ENCODE measurements at places on chromosomes 7 and 10. TPM values are rescaled to one million over a fixed set of nuclear protein-coding genes. Genes with fewer than 3 reads are reported as not detected.

- H3K27me3 ChIP-seq, result no peaks in the 10 kb centered on the region
- no peak overlapping the region for H3K27ac ChIP-seq
- no peaks in the 10 kb centered on the region for H3K4me1 ChIP-seq
Measured at GRCh38 chr10:107924458-107924857, 760.0 kb upstream of the SORCS1 start.

ADAM12 gene
- total RNA-seq, result 0.19 TPM

CALHM1 gene
- total RNA-seq, result 0.34 TPM

GRCh38 chr7:77247206-77247850 is 47.7 kb upstream of the FGL2 start:
- no peak overlapping the region for H3K4me3 ChIP-seq
- H3K36me3 ChIP-seq, result no peaks in the 10 kb centered on the region
- H3K4me1 ChIP-seq, result no peaks in the 10 kb centered on the region
- no peak overlapping the region for H3K27ac ChIP-seq

- no peaks in the 10 kb centered on the region for H3K36me3 ChIP-seq
- H3K4me1 ChIP-seq, result no peaks in the 10 kb centered on the region
- no peak for DNase-seq
- H3K27ac ChIP-seq, result no peak overlapping the region
- no peak overlapping the region for H3K4me3 ChIP-seq
Measured at GRCh38 chr10:12730809-12731519, 270.5 kb downstream of the CCDC3 start.

DNA sequence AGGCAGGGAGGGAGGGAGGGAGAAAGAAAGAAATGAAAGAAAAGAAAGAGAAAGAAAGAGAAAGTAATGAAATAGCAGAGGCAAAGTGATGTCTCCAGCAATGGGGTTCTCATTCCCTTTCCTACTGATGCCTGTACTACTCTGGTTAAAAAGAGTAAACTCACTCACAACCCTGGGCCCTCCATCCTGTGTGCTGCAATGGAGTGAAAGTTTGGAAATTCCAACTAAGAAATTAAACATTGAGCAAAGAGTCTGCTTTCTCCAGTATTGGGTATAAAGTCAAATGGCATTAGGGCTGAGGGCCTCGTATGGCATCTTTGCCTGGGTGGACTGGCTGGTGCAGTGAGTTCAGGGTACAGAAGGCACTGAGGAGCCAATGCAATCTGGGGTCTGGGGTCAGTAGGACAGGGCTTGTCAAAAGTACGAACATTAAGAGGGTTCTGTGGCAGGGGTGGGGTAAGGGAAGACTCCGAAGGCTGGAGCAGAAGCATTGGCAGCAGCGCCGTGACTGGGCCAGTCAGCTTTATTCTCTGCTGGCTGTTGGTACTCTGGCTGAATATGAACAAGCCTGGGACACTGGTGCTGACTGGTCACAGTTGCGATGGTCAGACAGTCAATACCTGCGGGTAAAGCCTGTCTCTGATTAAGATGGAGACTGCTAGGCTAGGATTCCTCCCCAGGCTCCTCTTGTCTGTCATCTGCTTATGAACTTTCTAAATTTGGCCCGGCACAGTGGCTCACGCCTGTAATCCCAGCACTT is 24.1 kb upstream of the TNS3 start:
- no peak overlapping the region for H3K27ac ChIP-seq
- DNase-seq, result no peak
- H3K36me3 ChIP-seq, result no peaks in the 10 kb centered on the region
- no peak overlapping the region for H3K4me3 ChIP-seq
- H3K4me1 ChIP-seq, result no peaks in the 10 kb centered on the region

PURB gene
- 22.7 TPM for total RNA-seq

GRCh38 chr10:93081834-93082233 is 8.1 kb downstream of the CYP26A1 start:
- no peak for DNase-seq
- no peak overlapping the region for H3K4me3 ChIP-seq
- H3K36me3 ChIP-seq, result peaks cover 16% of the 10 kb centered on the region
- H3K27me3 ChIP-seq, result no peaks in the 10 kb centered on the region

DNA sequence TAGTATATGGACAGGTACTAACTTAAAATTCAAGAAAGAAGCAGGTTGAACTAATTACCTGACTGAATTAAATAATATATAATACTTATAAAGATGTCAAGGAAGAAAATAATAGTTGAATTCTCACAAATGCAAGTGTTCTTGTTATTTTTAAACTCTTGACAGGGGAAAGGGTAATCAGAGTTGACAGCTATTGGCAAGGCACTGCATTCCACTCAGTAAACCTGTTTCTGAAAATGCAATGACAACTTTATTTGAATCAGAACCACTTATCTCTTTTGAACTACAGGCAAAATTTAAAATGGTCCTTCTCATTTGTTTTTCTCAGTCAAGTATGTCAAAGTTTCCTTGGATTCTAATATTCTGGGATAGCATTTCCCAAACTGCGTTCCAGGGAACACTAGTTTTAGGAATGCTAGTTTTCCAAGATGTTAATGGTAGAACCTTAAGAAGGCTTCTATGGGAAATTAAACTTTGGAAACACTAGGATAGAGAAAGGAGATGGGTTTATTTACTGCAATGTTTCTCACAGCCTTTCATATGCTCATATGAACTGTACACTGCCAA is 103.7 kb upstream of the LRRN3 start:
- H3K36me3 ChIP-seq, result no peaks in the 10 kb centered on the region
- no peak overlapping the region for H3K27ac ChIP-seq
- H3K4me3 ChIP-seq, result no peak overlapping the region
- H3K27me3 ChIP-seq, result no peaks in the 10 kb centered on the region
- DNase-seq, result no peak

CHN2 gene
- 4.8 TPM for total RNA-seq

CFAP69 gene
- 3.2 TPM for total RNA-seq

- DNase-seq, result no peak
- no peaks in the 10 kb centered on the region for H3K36me3 ChIP-seq
- H3K4me3 ChIP-seq, result no peak overlapping the region
- H3K4me1 ChIP-seq, result no peaks in the 10 kb centered on the region
- no peaks in the 10 kb centered on the region for H3K27me3 ChIP-seq
Measured at GRCh38 chr7:82109288-82109687, 334.3 kb downstream of the CACNA2D1 start.

DNA sequence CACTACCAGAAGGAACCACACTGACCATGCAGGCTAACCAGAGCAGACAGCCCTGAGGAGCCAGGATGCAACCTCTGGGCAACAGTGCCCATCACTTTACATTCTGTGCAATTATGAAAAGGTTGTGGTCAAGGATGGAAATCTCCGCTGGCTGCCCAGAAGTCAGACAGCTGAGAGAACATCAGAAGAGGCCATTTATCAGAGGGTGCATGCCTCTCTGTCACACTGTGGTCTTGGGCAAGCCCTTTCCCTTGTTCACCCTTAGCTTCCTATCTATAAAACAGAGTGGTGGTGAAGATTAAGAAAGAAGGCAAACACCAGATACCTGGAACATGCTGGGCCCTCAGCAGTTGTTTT is 120.7 kb upstream of the GDF10 start:
- H3K4me3 ChIP-seq, result no peak overlapping the region
- no peak for DNase-seq
- H3K4me1 ChIP-seq, result peaks cover 2% of the 10 kb centered on the region
- H3K27me3 ChIP-seq, result no peaks in the 10 kb centered on the region

- H3K27ac ChIP-seq, result no peak overlapping the region
- H3K4me1 ChIP-seq, result no peaks in the 10 kb centered on the region
- H3K27me3 ChIP-seq, result no peaks in the 10 kb centered on the region
- no peak for DNase-seq
Measured at GRCh38 chr7:16847381-16847860, 34.4 kb downstream of the AGR3 start.

DNA sequence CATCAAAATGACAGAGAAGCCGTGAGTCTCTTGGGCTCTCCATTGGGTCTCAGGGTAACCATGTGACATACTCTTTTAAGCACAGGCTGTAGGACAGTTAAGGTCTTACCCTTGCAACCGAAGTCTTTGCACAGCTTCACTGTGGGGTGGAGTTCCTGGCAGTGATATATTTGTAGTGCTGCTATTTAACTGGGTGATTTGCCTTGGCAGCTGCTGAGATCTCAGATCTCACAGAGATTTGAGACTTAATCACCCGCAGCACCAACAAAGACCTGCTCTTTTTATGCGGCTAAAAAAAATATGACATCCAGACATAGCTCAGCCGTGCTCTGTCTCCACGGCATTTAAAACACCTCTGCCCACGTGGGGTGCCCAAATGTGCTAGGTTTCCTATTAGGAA is 63.4 kb upstream of the NPTX2 start:
- no peak for DNase-seq
- H3K4me3 ChIP-seq, result no peak overlapping the region
- no peaks in the 10 kb centered on the region for H3K27me3 ChIP-seq
- no peaks in the 10 kb centered on the region for H3K36me3 ChIP-seq
- no peaks in the 10 kb centered on the region for H3K4me1 ChIP-seq

DNA sequence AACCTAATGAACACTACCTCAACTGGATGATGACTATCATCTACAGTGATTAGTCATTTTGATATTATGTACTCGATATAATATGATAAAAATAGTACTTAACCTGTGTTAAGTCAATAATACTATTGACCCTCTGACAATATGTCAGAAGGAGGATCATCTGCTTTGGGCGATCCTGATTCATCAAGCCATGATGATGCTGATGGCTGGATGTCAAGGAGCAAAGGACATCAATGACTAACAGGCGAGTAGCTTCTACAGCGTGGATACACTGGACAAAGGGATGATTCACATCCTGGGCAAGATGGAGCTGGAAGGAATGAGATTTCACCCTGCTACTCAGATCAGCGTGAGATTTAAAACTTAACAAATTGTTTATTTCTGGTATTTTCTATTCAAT is 94.4 kb upstream of the SKAP2 start:
- no peak overlapping the region for H3K4me3 ChIP-seq
- H3K27ac ChIP-seq, result no peak overlapping the region
- no peaks in the 10 kb centered on the region for H3K4me1 ChIP-seq
- H3K27me3 ChIP-seq, result no peaks in the 10 kb centered on the region

DNA sequence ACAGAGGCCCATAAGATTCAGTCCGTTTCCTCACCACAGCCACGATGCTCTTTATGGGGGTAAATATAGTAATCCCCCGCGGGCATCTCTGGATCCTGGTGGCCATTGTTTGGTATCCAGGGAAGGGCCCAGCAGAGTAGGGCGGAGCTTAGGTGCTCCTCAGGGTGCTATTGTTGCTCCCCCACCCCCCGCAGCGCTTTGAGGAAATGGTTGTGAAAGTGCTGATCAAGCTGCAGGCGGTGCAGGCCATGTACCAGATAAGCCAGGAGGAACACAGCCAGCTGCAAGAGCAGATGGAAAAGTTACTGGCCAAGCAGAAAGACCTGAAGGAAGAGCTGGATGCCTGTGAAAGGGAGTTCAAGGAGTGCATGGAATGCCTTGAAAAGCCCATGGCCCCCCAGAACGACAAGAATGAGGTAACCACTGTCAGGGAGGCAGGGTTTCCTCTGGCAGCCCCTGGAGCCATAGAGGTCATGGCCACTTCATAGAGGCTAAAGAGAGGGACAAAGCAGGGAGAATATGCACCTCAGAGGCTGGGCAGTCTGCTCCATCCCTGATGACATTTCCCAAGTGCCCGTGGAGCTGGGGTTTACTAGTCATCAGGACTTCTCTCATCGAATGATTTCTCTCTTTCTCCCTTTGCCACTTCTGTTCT is 17.6 kb upstream of the FLNC start:
- H3K27ac ChIP-seq, result no peak overlapping the region
- H3K4me1 ChIP-seq, result peaks cover 3% of the 10 kb centered on the region
- H3K36me3 ChIP-seq, result peaks cover 34% of the 10 kb centered on the region
- no peak for DNase-seq
- no peaks in the 10 kb centered on the region for H3K27me3 ChIP-seq

PNLIP gene
- total RNA-seq, result not detected

DNA sequence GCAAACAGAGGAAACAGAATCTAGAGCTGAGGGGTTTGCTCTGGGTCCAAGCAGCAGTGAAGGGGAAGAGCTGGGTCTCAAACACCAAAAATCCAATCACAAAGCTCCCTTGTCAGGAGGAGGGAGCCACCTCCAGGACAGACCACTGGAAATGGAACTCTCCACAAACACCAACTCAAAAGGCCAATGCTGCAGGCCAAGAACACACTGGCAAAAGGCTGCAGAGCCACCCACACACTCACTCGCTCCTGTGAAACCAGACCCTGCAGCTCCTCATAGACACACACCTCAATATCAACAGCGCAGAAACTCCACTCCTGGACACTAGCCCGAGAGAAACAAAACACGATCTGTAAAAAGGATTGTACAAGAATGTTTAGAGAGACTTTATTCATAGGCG is 213.5 kb downstream of the PTPRN2 start:
- no peaks in the 10 kb centered on the region for H3K4me1 ChIP-seq
- H3K36me3 ChIP-seq, result no peaks in the 10 kb centered on the region
- H3K4me3 ChIP-seq, result no peak overlapping the region
- DNase-seq, result no peak
- no peak overlapping the region for H3K27ac ChIP-seq
- no peaks in the 10 kb centered on the region for H3K27me3 ChIP-seq

- H3K4me1 ChIP-seq, result peaks cover 12% of the 10 kb centered on the region
- peaks cover 6% of the 10 kb centered on the region for H3K36me3 ChIP-seq
- no peak overlapping the region for H3K4me3 ChIP-seq
Measured at GRCh38 chr10:69345402-69345801, 67.1 kb downstream of the HK1 start.

GRCh38 chr7:50791363-50791937 is 8.8 kb upstream of the GRB10 start:
- peak overlapping the region; percentile 67 for H3K4me3 ChIP-seq
- H3K27ac ChIP-seq, result no peak overlapping the region
- peaks cover 18% of the 10 kb centered on the region for H3K4me1 ChIP-seq
- DNase-seq, result no peak
- H3K36me3 ChIP-seq, result no peaks in the 10 kb centered on the region

GRCh38 chr7:131945313-131945911 is 389.0 kb upstream of the PODXL start:
- no peak overlapping the region for H3K27ac ChIP-seq
- peak; percentile 90 for DNase-seq
- H3K27me3 ChIP-seq, result peaks cover 14% of the 10 kb centered on the region
- H3K36me3 ChIP-seq, result no peaks in the 10 kb centered on the region
- no peak overlapping the region for H3K4me3 ChIP-seq

GRCh38 chr7:157014635-157015555 is 4.4 kb upstream of the MNX1 start:
- DNase-seq, result no peak
- no peak overlapping the region for H3K4me3 ChIP-seq
- H3K27ac ChIP-seq, result no peak overlapping the region

RBP4 gene
- 0.31 TPM for total RNA-seq

- no peaks in the 10 kb centered on the region for H3K36me3 ChIP-seq
- no peak overlapping the region for H3K27ac ChIP-seq
- H3K4me1 ChIP-seq, result no peaks in the 10 kb centered on the region
- H3K4me3 ChIP-seq, result no peak overlapping the region
Measured at GRCh38 chr10:88385601-88386203, 197.4 kb downstream of the RNLS start.

DNA sequence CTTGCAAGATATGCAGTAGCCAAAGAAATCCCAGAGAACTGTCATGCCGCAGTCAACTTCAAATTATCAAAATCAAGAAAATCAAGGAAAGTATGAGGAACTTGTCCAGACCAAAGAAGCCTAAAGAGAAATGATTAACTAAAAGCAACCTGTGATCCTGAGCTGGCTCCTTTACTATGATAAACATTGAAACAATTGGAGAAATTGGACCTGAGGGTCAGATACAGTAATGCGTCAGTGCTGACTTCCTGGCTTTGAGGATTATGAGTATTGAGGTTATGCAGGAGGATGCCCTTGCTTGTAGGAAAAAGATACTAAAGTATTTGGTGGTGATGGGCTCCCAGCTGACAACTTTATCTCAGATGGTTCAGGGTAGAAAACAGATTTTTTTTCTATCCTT is 324.7 kb upstream of the AKR1E2 start:
- no peaks in the 10 kb centered on the region for H3K27me3 ChIP-seq
- H3K4me3 ChIP-seq, result no peak overlapping the region

Data from H1 (cell line).